NCI-H460 (cell line): ENCODE measurements at places on chromosomes 16 and 17.

- DNase-seq, result no peak
Measured at GRCh38 chr17:48915459-48916282, 7.5 kb downstream of the UBE2Z start.

- DNase-seq, result no peak
Measured at GRCh38 chr16:16850274-16850673, 471.3 kb downstream of the NPIPA7 start.

- DNase-seq, result no peak
Measured at GRCh38 chr16:11329891-11330290, 15.4 kb upstream of the RMI2 start.

DNA sequence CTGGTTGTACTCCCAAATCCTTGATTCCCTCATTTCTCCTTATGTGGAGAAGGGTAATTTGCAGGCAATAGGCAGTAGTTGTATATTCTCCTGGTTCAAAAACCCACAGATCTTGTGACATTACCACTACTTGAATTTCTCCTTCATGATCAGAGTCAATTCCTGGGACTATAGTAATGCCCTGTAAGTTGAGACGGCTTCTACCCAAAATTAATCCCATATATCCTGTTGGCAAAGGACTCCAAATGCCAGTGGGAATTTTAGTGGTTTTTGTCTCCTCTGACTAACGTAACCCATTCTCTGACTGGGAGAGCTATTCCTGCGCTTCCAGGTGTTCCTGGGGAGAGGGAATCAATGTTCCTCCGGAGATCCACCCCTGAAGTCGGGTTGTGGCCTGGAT lies 11.6 kb upstream of the ZNF689 start:
- DNase-seq, result no peak

DNA sequence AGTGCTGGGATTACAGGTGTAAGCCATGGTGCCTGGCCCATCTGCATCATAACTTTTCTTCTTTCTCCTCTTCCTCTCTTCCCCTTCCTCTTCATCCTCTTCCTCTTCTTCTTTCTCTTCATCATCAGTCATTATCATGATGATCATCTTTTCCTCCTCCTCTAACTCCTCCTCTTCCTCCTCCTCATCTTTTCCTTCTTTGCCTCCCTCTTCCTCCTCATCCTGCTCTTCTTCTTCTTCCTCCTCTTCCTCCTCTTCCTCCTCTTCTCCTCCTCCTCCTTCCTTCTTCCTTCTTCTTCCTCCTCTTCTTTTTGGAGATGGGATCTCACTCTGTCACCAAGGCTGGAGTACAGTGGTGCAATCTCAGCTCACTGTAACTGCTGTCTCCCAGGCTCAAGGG lies 62.5 kb downstream of the SOCS1 start:
- DNase-seq, result no peak

- DNase-seq, result no peak
Measured at GRCh38 chr17:16976725-16977550, 5.0 kb upstream of the TNFRSF13B start.

DNA sequence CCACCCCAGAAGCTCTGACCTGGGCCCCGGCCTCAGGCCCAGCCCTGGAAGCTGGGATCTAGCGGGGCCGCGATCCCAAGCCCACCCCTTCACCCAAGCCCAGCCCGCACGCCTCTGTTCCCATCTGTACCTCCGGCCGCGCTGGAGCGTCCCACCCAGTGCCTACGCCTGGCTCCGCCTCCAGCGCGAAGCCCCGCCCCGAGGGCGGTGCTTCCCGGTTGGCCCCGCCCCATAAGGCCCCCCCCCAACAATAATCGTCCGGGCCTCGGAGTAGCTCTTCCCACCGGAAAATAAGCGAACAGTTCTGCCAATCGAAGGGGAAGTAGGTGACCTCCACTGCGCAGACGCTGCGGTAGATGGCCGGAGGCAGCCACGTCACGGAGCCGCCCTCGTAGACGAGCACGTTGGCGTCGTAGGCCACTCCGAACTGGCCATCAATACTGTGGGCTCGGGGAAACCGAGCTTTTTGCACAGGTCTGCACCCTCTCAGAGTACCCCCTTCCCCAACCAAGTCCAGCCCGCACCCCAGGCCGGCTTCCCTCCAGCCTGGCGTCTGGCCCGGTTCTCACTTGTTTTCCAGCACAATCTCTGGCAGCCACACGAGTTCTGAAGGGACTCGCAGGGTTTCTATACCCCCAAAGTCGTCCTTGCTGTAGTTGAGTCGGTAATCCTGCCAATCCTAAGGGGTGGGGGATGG lies 1.1 kb downstream of the CHRNE start:
- no peak for DNase-seq

DNA sequence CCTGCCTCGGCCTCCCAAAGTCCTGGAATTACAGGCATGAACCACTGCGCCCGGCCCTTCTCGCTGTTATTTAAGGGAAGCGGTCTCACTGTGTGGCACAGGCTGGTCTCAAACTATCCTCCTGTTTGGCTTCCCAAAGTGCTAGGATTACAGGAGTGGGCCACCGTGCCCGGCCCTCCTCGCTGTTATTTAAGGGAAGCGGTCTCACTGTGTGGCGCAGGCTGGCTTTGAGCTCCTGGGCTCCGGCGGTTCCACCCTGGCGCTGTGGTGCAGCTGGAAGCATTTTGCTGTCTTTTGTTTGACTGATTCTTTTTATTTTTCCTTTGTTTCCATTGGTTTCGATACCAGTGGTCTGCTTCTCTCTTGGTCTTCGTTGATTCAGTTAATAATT lies 40.7 kb downstream of the FOXK2 start:
- no peak for DNase-seq

DNA sequence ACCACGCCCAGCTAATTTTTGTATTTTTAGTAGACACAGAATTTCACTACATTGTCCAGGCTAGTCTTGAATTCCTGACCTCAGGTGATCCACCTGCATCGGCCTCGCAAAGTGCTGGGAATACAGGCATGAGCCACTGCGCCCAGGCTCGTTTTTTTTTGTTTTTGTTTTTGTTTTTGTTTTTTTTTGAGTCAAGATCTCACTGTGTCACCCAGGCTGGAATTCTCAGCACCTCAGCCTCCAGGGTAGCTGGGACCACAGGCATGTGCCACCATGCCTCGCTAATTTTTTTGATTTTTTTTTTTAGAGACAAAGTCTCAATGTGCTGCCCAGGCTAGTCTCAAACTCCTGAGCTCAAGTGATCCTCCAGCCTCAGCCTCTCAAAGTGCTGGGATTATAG lies 17.5 kb upstream of the CMTM4 start:
- DNase-seq, result no peak

DNA sequence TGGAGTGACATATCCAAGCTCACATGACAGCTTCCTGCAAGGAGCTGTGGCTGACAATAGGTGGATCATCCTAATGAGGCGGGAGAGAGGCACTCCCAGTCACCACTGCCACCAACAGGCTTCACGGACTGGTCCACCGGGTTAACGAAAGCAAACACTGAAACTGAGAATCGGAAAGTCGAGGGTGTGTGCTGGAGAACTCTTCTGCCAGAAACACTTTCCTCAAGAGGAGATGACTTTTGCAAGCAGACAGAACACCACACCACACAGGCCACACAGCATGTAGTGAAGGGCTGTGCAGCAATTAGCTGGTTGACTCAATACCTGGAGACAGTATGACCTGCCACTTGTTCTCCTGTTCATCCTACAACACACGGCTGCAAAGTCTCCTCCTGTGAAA lies 53.0 kb upstream of the DNAJA2 start:
- no peak for DNase-seq

- no peak for DNase-seq
Measured at GRCh38 chr17:77580531-77581270, 377.8 kb upstream of the TNRC6C start.

DNA sequence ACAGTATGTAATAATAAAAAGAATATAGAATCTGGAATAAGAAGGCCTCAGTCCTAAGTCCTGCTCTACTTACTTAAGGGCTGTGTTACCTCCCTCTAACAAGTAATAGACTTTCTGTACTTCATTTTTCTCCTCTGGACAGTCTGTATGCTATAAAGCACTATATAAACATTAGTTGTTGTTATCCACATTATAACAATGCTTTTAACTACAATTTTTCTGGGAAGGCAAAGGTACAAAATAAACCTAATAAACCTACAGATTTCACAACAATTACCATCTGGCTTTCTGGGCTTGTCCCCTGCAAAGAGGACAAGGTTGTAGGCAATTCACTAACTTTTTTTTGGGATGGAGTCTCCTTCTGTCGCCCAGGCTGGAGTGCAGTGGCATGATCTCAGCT lies 32.7 kb downstream of the RFFL start:
- DNase-seq, result no peak
